SK-N-MC (cell line): ENCODE measurements at places on chromosomes 16 and 17.

- no peak for DNase-seq
Observed at GRCh38 chr17:28999206-28999605, 6.6 kb downstream of the SEZ6 start.

GRCh38 chr17:63399856-63400255, 46.2 kb downstream of the CYB561 start:
- no peak for DNase-seq

GRCh38 chr16:11253995-11254912, 1.8 kb downstream of the SOCS1 start:
- no peak for DNase-seq

DNA sequence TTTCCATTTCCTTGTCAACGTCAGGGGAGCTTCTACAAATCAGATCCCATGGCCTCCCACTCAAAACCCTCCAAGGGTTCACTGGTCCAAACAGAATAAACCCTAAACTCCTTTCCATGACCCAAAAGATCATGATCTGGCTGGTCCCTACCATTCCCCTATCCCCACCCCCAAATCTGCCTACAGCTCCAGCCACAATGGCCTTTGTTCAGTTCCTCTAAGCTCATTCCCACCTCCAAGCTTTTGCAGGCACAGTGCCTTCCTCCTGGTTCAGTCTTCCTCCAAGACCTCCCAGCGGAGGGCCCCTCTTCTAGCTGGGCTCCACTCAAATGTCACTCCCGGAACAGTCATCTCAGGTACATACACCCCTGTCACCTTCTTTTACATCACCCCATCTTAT, 2.0 kb downstream of the GPRC5B start:
- DNase-seq, result no peak

DNA sequence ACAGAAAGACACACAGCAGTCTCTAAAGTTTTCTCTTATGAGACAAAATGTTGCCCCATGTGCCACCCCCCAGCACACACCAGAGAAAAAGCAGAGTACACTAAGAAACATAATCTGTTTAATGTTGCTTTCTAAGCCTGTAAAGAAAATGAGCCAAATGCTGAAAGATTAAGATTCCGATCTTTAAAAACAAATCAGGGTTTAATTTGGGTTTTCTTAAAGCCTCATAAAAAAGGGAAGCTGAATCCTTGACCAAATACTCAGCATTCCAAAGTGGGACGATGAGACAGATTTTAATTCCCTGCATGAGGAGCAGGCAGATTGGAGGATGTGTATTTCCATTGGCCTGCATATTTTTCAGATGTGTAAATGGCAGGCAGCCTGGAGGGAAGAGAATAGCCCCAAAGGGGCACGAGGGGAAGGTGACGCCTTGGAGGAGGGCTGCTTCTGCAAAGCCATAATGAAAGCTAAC, 118.4 kb downstream of the COPRS start:
- no peak for DNase-seq

GRCh38 chr16:72174726-72175125, 2.8 kb upstream of the PMFBP1 start:
- DNase-seq, result no peak

DNA sequence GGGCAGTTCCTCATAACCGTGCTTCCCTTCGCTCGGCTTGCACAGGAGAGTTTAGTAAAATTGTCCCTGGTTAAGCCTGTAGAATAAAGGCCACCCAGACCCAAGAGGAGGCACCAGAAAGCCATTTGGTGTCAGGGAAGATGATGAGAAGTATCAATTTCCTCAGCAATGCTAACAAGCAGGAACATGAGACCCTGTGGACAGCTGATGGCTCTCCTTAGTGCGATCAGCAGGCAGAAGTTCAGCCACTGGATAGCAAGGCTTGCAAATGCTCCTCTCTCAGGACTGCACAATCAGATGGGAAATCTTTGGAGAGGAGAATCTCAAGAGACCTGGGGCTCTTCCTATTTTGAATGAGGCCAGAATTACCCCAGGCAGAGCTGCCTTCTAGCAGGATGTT, 261.1 kb upstream of the DYNLRB2 start:
- DNase-seq, result no peak

DNA sequence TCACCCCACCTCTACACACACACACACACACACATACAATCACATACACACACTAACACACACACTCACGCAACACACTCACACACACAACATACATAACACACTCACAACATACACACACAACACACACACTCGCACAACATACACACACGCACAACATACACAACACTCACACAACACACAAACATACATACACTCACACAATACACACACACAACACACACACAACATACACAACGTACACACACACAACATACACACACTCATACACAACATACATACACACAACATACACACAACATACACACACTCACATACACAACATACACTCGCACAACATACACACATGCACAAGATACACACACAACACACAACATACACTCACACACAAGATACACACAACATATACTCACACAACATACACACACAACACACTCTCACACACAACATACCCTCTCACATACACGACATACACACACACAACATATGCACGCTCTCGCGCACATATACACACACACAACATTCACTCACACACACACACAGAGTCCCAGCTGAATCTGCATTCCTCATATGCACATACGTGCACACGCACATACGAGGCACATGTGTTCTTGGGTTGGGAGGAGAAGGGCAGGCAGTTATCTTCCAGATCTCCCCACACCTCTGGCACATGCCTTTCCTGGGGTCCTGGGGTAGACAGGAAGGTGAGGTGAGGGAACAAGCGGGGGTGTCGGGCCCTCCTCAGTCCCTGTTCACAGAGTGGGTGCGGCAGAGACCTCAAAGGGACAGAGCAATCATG, 1.1 kb downstream of the ASGR2 start:
- no peak for DNase-seq

GRCh38 chr17:61352781-61353491, 46.7 kb upstream of the TBX2 start:
- no peak for DNase-seq

GRCh38 chr16:56919099-56919800, 12.7 kb upstream of the HERPUD1 start:
- DNase-seq, result no peak

DNA sequence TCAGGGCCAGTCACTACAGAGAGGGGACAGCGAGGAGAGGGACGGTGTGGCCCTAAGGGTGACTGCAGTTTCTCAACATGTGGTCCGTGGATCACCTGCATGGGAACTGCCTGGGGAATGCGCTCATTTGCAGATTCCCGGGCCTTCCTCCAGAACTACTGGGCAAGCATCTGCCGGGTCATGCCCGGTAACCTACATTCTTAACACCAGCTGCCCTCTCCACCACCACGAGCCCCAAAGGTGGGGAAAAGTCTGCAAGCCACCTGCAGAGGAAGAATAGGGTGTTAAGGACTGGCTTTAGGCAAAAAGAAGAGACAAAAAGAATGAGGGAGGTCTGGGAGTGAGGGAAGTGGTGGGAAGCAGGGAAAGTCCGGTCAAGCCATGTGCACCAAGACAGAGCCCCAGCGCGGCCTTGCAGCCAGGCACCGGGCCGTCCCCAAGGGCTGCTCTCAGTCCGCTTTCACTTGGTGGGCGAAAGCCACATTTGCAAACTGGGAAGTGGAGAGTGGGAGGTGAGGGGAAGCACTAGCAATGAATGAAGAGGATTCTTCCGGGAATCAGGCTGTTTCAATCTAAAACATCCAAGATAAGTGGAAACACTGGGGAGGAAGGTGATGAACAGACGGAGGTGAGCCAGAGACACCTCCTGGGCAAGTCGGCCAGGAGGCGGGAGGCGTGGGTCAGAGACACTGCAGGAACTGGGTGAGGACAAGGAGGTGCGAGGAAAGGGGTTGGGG, 70.3 kb downstream of the N4BP1 start:
- no peak for DNase-seq

GRCh38 chr17:46028981-46029565, 30.0 kb downstream of the STH start:
- no peak for DNase-seq

- no peak for DNase-seq
Observed at GRCh38 chr17:36643086-36643685, 41.8 kb downstream of the MRM1 start.

DNA sequence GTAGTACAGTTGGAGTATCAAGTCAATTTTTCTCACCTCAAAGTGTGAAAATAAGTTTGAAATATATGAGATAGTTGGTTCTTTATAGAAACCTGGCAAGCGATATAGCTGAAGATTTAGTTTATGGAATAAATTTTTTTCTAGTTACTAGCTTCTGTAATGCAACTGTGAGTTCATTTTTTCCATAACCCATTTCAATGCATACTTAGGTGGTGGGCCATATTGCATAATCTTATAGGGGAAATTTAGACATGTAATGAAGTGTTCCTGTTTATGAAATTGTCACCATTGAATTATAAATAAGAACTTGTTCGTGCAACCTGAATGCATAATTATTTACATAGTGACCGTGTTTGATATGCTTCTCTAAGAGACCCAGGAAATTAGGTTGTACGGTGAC, 9.0 kb downstream of the MOSMO start:
- no peak for DNase-seq
